ENCODE measurements at places on chromosomes 12 and 14. TPM values are rescaled to one million over a fixed set of nuclear protein-coding genes. Genes with fewer than 3 reads are reported as not detected.

SMCO2 gene
- not detected for total RNA-seq

GRCh38 chr14:24670594-24670993, 36.6 kb upstream of the GZMB start:
- no peak for DNase-seq

GRCh38 chr12:88665071-88665470, 84.8 kb upstream of the KITLG start:
- no peak for DNase-seq

DNA sequence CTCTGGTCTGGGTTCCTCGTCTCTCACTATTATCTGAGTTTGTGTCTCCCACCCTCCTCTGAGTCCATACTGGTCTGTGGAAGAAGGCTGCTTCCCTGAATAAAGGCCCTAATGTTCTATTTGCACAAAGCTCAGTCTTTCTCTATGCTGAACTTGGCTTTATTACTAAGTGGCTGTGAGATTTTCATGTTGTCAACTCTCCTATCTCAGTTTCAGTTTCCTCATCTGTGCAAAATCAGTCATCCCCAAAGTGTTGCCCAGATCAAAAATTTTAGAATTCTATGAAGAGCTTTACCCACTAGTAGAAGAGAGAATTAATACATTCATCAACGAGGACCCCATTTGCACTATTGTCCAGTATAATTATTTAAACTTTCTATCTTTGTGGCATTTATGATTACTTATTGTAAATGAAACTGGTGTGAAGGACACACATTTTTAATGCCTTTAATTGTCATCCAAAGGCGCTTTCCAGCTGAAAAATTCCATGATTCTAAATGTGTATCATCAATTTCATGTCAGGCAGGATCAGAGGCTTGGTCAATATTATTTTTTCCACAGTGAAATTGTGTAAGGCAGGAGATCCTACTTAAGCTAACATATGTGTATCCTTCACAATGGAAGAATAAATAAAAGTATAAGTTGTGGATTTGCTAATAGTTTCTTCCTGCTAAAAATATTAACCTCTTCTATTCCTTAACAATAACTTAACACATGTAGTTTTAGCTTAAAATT, 79.1 kb upstream of the EEA1 start:
- no peak for DNase-seq

- no peak for DNase-seq
Observed at GRCh38 chr14:95222151-95222631, 64.9 kb upstream of the DICER1 start.

TSFM gene
- 31.0 TPM for total RNA-seq

LRRC10 gene
- not detected for total RNA-seq

KRT5 gene
- total RNA-seq, result 0.46 TPM

GRCh38 chr12:80200414-80200813, 101.1 kb downstream of the OTOGL start:
- no peak for DNase-seq

DNA sequence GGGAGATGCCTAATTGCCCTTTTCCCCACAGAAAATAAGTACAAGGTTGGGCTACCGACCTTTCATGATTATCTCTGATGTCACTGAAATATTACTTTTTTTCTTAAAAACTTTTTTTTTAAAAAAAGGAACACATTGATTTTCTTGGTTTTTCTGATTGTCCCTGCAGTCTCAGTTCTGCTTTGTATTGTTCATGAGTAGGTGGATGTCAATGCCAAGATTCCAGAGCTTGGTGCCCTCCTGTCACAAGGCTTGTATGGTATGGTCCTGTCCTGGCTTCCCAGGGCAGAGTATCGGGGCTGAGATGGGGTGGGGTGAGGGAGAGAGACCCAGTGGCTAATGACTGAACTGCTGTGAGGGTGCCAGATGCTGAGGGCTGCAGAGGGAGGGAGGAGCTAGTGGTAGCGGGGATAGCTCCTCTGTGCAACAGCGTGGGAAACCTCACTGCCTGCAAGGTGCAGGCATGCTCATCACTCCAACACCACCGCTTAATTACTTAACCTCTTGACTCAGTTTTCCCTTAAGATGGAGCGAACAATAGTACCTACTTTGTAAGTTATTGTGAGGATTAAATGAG, 4.4 kb upstream of the CTDSP2 start:
- DNase-seq, result no peak

- no peak for DNase-seq
Observed at GRCh38 chr12:105783983-105784947, 354.5 kb downstream of the NUAK1 start.

- DNase-seq, result no peak
Observed at GRCh38 chr14:99937475-99938244, 127.6 kb upstream of the EVL start.

DNA sequence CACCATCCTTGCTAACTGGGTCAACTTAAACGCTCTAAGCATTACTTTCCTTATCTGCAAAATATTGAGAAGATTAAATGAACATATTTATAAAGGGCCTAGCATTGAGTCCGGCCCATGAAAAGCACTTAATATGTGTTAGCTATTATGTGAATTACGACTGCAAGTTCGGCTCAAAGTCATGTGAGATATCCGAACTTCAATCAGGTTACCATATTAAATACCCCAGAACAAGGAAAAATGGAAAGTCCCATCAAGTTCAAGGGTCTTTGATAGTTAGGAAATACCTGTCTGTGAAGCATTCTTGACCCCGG, 487 bp upstream of the NRDE2 start:
- no peak for DNase-seq

METTL17 gene
- total RNA-seq, result 41.1 TPM

DNA sequence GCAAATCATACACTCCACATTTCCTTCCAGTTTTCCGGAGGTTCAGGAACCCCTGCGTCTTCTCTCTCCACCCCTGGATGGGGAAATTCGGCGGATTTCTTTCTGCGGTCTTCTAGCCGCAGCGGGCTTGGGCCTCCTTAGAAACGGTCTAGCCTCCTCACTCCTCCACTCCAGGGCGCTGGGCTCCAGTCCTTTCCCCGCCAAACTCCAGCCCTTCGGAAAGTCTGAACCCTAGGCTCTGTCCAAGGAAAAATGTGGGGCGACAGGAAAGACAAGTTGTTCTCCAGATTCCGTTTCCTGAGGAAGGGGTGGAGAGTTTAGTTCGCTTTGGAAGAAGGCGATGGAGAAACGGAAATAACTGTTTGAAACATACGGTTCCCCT, 1.4 kb upstream of the HOXC10 start:
- no peak for DNase-seq

GRCh38 chr14:63745858-63746425, 18.1 kb upstream of the SGPP1 start:
- no peak for DNase-seq

ACRBP gene
- 3.3 TPM for total RNA-seq
